ENCODE measurements at places on chromosomes 6 and 20.

GRCh38 chr6:35273822-35274559, 14.5 kb downstream of the ZNF76 start:
- peak; percentile 6 for DNase-seq

DNA sequence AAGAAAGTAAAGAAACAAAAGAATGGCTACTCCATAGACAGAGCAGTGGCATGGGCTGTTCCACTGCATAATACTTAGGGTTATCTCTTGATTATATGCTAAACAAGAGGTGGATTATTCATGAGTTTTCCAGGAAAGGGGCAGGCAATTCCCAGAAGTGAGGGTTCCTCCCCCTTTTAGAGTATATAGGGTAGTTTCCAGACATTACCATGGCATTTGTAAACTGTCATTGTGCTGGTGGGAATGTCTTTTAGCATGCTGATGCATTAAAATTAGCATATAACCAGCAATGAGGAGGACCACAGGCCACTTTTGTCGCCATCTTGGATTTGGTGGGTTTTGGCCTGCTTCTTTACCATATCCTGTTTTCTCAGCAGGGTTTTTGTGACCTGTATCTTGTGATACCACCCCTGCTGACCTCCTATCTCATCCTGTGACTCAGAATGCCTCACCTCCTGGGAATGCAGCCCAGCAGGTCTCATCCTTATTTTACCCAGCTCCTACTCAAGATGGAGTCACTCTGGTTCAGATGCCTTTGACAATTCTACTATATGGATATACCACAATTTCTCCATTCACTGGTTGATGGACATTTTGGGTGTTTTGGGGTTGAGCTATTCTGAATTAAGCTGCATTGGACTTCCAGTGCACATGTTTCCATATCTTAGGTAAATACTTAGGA, 280.6 kb downstream of the FARS2 start:
- no peak for DNase-seq

DNA sequence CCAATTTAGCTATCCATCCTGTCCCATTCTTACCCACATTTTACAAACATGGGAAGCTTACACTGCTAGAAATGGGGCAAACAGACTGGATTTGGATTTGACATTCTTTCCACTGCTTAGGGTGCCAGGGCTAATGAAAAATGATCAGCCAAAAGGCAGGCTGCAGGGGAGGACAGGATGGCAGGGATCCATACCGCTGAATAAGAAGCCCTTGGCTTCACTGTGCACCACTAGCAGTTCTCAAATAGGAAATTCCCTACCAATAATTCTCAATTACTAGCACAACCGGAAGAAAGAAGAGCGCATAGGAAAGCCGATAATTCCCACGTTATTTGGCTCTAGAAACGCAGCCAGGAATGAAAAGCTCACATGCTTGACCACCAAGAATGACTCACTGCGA, 73.1 kb downstream of the NDUFAF5 start:
- no peak for DNase-seq

DNA sequence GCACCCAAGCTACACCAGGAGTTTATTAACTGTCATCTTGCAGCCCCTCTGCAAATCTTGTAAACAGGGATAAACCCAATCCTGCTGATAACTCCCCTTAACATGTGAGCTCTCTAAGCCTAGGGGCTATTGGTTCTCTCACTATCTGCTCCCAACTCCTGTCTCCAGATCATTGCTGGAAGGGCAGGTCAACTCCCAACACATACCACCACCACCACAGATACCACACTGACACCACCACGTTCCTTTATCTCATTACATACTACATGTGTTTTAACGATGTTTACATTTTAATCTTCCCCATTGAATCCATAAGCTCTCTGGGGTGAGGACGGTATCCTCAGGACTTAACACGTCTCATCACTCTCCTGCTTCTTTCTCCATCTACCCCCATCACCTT, 51.8 kb downstream of the SIM1 start:
- DNase-seq, result no peak

DNA sequence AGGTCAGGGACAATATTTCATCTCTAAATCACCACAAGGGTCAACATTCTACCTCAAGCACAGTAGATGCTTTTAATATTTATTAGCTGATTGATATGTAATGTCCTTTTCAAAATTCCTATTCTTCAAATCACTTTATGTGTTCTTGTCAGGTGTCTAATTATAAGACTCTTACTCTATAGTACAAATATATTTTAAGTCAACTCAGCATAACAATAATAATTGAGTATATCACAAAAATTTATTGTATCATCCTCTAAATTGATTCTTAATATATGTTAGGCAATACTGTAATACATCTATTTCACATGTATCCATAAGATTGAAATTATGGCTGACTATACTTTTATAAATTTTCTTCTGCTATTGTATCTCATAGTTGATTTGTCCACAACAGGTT, 423.9 kb downstream of the PKHD1 start:
- no peak for DNase-seq

- DNase-seq, result no peak
These were observed 200.5 kb downstream of the PLCB4 start for GRCh38 chr20:9269280-9269971.

DNA sequence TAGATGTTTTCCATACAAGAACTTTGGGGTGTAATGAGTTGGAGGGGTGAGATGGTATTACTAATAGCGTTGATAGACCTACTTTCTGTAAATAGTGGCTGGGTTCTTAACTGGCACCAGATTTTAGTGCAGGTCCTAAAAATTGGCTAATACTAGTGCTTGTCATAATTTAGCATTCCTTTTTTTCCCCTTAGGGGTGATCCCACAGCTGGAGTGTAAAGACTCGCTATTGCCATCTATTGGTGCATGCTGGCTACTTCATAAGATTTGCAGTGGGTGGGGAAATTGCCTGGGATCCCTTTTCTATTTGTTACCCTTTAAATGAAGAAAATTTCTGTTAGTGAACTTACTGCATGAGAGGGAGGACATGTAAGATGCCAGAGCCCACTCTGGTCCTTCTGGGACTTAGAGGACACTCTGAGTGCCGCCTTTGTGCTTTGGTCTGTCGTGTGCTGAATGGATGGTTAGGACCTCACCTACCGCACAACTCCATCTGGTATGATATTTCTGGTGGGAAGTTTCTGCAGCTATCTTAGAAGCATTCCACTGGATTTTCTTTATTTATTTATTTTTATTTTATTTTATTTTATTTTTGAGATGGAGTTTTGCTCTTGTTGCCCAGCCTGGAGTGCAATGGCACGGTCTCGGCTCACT, 195.5 kb downstream of the JARID2 start:
- DNase-seq, result peak; percentile 74

DNA sequence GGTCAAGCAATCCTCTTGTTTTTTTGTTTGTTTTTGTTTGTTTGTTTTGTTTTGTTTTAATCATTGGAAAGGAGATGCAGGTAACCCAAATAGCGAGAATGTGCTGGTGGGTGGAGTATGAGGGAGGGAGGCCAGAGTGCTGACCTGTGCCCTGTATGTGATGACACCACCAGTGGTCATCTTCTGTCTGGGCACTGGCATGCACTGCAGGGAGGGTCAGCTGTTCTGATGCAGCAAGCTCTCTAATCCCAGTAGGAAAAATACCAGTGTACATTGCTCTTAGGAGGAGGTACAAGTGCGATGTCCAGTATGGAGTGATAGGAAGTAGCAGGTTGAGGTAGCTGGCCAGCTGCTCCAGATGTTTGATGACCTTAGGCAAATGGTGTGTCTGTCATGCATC, 2.9 kb upstream of the CST1 start:
- DNase-seq, result no peak

- DNase-seq, result peak; percentile 81
These were observed 531.3 kb upstream of the JAG1 start for GRCh38 chr20:11204926-11205768.

GRCh38 chr6:139917951-139918630, 543.6 kb upstream of the CITED2 start:
- DNase-seq, result no peak

Data from inflammatory macrophage (primary cell).